H1 (cell line): ENCODE measurements at places on chromosomes 12 and 14. TPM values are rescaled to one million over a fixed set of nuclear protein-coding genes. Genes with fewer than 3 reads are reported as not detected.

SERPINA5 gene
- 1.6 and 1.8 TPM in 2 replicates for polyA plus RNA-seq

IL26 gene
- polyA plus RNA-seq = not detected in 2 replicates

KCNH3 gene
- 0.47 and 0.50 TPM in 2 replicates for polyA plus RNA-seq

MBD6 gene
- polyA plus RNA-seq = 3.9 and 6.9 TPM in 2 replicates

GRCh38 chr12:116385486-116386217 lies 108.2 kb upstream of the MED13L start:
- no peak for DNase-seq

DNA sequence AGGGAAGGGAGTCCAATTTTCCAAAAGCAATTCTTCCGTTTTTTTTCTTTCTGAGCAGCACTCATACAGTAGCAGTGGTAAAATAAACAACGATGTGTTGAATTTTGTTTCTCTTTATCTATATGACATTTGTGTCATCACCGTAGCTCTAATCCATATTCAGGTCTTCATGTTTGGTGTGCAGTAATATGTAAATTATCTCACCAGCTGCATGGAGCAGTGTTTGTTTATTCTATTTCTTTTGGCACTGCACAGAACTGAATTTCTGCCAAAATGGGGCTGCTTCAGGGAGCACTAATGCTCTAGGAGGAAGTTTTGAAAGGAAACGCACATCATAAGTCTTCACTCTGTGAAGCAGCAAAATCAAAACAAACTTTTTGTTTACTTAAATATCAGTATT lies 130.0 kb upstream of the NPAS3 start:
- no peak for DNase-seq

- no peak for DNase-seq
Observed at GRCh38 chr14:75453817-75454434, 26.1 kb downstream of the JDP2 start.

DNA sequence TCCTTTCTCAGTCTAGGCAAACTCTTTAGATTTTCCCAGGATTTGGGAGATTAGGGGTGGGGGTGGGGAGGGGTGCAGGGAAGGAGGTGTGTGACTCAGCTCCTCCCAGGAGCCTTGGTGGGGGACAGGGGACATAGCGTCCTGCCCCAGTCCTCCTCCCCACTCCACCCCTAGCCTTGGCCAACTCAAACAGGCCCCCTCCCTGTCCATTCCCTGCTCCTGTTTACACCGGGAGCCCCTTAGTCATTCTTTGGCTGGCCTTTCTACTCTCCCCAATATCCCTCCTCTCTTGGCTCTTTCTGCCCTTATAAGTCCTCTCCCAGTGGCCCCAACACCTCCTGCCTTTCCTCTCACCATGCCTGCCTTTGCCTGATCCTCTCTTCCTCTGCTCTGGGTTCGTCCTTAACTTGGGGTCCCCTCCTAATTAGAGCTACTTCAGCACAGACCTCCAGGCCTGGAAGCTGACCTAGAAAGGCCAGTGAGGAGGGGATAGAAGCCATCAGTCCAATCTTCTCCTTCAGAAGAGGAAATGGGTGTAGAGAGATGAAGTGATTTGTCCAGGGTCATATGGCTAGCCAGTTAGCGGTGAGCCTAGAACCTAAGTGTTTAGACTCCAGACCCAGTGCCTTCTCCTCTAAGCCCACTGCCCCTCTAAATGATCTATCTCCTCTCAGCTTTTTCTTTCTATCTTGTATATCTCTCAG lies 2.3 kb upstream of the ITGA5 start:
- no peak for DNase-seq

GRCh38 chr12:4302881-4303280 lies 18.1 kb upstream of the TIGAR start:
- no peak for DNase-seq

- DNase-seq = no peak
Observed at GRCh38 chr14:38948171-38948570, 154.9 kb downstream of the SEC23A start.

DNA sequence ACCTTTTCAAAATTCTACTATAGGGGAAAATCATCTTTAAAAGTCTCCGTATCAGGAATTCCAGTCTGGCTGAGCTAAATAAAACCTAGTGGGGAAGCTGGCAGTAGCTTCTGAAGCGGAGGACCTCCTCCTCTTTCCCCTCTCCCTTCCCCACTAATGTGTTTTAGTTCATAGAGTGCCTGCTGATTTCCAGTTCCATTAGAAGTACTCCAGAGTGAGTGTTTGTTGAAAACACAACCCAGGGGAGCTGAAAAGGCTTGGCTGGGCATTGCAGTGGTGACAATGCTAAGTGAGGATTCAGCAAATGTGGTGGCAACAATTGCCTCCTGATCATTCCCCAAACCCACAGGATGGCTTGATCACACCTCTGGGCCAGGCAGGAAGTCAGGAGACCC lies 144.2 kb upstream of the FRMD6 start:
- no peak for DNase-seq

GRCh38 chr14:39456702-39457250 lies 24.5 kb upstream of the FBXO33 start:
- no peak for DNase-seq
